ENCODE measurements at places on chromosomes 5 and 9.

DNA sequence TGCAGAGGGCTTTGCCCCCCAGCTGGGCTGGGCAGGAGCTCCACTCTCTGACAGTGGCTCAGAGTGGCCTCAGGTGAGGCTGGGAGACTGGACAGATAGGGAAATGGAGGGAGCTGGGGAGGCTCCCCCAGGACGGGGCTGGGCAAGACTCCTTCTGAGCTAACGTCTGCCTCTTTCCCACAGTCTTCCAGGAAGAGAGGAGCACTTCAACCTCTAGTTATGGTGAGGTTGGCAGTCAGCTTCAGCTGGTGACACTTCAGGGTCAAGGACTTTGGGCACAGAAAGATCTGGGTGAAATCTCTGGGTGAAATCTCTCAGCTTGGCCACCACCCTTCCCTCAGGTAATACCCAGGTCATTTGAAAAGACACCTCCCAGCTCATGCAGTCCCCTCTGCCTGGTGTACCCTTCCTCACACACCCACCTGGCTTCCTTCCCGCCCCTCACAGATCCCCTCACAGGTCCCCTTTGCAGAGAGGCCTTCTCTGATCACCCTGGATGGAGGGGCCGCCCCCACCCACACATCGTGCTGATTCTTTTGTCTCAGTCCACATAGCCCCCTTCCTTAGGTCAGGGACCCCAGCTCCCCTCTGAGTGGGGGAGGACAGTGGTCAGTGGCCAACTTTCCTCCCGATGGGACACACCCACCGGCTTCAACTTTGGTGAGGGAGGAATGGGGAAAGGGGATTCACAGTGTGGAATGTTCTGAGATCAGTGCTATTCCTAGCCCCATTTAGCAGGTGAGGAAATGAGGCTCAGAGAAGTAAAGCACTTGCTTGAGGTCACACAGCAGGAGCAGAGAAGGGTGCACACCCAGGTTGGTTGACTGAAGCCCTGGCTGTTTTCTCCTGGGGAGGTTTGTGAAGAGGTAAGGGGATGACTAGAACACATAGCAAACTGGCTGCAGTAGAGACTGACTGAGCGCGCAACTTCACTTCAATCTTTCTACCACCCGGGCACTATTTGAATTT, 15.8 kb upstream of the NEURL1B start:
- no peak for DNase-seq

GRCh38 chr9:96164268-96164683, 137.7 kb downstream of the HSD17B3 start:
- no peak for DNase-seq

DNA sequence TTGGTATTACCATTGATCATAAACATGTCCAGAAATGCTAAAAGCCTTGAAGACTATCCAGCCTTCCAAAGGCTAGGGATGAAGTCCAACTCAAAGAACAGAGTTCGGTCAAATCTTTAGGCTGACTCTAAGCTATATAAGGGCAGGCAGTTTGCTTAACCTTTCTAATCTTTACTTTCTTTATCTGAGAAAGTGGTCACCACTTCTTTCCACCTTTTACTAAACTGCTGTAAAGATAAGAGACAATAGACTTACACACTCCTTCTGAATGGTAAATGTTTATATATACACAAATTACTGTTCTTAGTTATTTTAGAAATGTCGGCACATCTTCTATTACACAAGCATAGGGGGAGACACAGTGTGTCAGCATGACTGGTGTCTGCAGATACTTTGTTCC, 100.4 kb downstream of the NREP start:
- no peak for DNase-seq

GRCh38 chr5:1962619-1963355, 80.1 kb upstream of the IRX4 start:
- no peak for DNase-seq

- DNase-seq = no peak
Measured at GRCh38 chr5:36040651-36041536, 25.8 kb downstream of the UGT3A2 start.

- DNase-seq = no peak
Measured at GRCh38 chr9:101271102-101271501, 113.7 kb downstream of the BAAT start.

DNA sequence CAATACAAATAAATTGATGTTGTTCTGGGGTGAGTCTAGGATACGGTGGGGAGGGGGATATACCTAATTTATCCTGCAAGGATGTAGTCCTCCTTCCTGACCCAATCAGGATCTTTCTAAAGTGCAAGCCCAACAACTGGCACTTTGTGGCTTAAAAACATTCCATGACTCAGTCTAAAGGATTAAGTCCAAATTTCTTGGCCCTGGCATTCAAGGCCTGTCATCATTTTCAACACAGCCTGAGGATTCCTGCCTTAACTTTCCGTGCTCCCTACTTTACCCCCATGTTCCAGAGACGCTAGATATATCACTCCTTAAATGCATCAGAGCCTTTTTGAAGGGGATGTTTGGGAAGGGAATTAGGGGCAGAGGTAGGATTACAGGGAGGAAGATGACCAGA, 1.0 kb downstream of the FAM221B start:
- peak; percentile 74 for DNase-seq

GRCh38 chr5:142688281-142688989, 2.5 kb upstream of the FGF1 start:
- DNase-seq = no peak

DNA sequence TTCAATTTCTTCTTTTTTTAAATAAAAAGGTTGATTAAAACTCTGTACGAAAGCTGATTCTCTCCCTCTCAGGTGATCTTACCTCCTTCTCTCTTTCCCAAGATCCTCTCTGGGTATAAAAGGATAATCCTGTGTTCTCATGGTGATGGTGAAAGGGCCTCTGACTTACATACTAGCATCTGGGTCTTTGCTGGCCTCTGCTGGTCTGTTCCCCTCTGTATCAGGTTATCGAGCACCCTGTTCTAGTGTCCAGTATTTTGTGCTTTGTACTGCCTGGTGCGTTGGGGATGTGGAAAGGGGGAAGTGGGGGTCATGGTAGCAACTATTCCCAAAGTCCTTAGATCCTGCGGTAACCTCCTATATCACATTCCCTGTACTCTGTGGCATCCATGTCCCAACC, 328.9 kb downstream of the NR2F1-AS1 start:
- DNase-seq = peak; percentile 35

GRCh38 chr5:122773619-122774018, 1.3 kb upstream of the SNX2 start:
- no peak for DNase-seq

- DNase-seq = no peak
Measured at GRCh38 chr5:59542851-59543820, 350.4 kb downstream of the PDE4D start.

GRCh38 chr5:1409381-1410110, 35.7 kb downstream of the SLC6A3 start:
- peak; percentile 12 for DNase-seq

DNA sequence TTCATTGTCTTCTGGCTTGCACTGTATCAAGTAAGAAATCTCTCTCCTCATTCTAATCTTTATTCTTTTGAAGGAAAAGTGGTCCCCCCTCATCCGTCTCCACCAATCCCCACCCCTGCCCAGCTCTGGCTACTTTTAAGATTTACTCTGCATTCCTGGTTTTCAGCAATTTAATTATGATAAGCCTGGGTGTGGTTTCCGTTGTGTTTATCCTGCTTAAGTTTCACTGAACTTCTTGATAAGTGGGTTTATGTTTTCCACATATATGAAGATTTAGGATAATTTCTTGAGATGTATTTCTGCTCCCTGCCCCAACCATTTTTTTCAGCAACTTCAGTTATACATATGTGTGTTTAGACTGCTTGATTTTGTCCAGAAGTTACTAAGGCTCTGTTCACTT, 46.5 kb downstream of the PTBP3 start:
- DNase-seq = no peak

- DNase-seq = no peak
Measured at GRCh38 chr9:136361047-136361753, 2.3 kb downstream of the DNLZ start.

GRCh38 chr9:4973246-4973645, 11.8 kb upstream of the JAK2 start:
- DNase-seq = peak; percentile 24

GRCh38 chr9:136626066-136626725, 36.5 kb upstream of the EGFL7 start:
- no peak for DNase-seq

GRCh38 chr9:3740690-3741419, 215.1 kb upstream of the RFX3 start:
- peak; percentile 56 for DNase-seq

GRCh38 chr5:11396917-11397316, 507.3 kb downstream of the CTNND2 start:
- no peak for DNase-seq

DNA sequence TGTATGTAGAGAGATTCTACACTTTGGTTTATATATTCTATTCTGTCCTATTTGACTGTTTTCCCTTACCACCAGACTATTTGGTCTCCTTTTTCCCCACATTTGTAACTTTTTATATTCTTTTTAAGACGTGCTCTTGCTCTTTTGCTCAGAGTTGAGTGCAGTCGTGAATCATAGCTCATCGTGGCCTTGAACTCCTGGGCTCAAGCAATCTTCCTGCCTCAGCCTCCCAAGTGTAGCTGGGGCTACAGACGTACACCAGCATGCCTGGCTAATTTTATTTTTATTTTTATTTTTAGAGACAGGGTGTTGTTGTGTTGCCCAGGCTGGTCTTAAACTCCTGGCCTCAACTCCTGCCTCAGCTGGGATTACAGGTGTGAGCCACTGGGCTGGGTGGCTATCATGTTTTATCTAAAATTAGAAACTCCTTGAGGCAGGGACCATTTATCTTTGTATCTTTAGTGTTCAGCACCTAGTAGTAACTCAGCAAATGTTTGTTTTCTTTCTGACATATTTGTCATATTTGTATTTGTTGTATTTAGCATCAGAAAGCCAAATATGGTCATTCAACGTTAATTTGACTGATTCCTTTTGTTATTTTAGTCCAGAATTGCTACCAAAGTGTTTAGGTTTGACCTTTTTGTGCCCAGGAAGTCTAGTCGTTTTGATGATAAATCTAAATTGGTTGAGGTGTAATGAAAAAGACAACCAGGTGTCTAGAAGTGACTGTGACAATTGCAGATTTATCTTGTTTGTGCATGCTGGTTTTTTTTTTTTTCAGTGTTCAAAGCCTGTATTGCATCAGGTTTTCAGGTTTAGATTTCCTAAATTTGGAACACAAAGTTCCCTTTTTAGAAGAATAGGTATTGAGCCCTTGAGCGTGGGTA, 44.3 kb downstream of the ERBIN start:
- DNase-seq = no peak

- no peak for DNase-seq
Measured at GRCh38 chr9:136525841-136526499, 19.9 kb downstream of the NOTCH1 start.

GRCh38 chr9:20396509-20396908, 225.8 kb downstream of the MLLT3 start:
- no peak for DNase-seq

DNA sequence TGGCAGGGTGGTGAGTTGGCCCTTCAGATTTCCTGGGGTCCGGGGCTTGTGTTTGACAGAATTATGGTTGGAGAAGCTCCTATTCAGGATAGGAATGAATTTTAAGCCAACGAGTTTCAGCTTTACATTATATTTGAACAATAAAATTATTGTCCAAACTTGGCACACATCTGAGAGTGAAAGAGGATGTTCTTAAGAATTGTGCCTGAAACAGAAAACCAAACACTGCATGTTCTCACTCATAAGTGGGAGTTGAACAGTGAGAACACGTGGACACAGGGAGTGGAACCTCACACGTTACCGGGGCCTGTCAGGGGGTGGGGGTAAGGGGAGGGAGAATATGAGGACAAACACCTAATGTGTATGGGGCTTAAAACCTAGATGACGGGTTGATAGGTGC, 111.8 kb upstream of the ACTBL2 start:
- no peak for DNase-seq

DNA sequence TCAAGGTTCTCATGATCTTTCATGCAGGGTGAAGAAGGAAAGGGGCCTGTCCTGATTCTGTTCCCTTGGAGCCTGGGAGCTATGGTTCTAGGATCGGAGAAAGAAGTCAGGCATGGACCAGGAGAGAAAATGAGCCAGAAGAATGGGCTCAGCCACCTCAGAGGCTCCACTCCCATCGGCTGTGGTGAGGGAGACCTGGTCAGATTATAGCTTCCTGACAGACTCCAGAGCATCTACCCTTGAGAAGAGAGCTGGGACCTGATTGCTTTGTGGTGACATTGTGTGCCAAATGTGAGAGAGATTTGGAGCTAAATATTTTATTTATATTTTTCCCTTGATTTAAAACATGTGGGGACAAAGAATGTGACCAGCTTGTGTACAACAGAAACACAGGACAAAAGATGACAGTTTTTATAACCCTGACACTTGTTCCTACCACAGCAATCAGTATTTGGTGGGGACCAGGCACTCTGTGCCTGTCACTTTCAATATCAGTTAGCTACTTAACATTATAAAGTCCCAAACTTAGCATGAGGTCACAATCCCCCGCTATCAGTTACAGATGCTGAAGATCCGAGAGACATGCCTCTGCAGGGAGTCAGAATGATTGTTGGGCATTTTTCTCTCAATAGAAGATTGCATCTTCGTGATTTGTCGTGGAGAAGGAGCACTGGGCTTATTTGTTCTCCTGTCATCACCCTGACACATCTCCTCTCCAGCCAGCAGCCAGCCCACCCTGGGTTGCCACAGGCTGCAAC, 228.3 kb upstream of the ADAMTS16 start:
- DNase-seq = no peak

DNA sequence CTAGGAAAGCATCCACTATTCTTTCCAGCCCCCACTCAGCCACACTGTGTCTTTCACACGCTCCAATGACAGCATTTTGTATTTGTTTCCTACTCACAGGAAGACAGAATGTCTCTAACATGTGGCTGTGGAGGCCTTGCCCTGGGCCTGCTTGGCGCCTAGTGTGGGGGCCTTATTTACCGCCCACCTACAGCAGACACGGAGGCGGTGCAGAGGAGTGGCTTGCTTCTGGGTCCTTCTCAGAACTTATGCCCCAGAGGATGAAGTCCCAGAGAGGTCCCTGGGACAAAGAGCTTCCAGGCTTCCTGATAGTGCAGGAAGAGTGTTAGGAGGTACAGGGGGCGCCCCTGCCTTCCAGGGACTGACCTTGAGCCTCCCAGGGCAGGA, 8.5 kb upstream of the MRNIP start:
- DNase-seq = no peak

DNA sequence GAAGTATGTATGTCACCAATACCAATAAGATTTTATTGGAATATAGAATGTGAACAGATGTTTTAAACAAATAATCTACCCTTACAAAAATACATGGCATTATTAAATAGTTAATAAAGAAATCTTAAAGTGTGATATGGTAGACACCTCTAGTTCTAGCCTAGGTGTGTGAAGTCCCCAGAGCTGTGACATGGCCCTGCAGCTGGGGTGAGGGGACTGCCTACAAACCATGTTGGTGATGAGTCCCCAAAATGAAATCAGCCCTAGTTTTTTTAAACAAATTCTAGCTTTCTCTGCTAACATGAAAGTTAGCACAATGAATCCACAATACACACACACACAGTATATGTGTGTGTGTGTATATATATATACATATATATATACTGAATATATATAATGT, 195.1 kb upstream of the RPS23 start:
- no peak for DNase-seq

GRCh38 chr9:126515001-126515872, 98.5 kb upstream of the LMX1B start:
- DNase-seq = no peak

GRCh38 chr9:96188571-96188970, 113.4 kb downstream of the HSD17B3 start:
- DNase-seq = no peak

- DNase-seq = peak; percentile 85
Measured at GRCh38 chr9:71680189-71680980, 87.9 kb downstream of the CEMIP2 start.

- DNase-seq = no peak
Measured at GRCh38 chr5:34833976-34834793, 4.8 kb upstream of the TTC23L start.

GRCh38 chr5:137997726-137998213, 35.1 kb downstream of the FAM13B start:
- DNase-seq = peak; percentile 63
